Stimulated activated CD4-positive, alpha-beta T cell treated with anti-CD3 and anti-CD28 coated beads, TNF-alpha, amount 100 ng/mL, for 24 hours (primary cell): ENCODE measurements at places on chromosomes 1 and 21.

DNA sequence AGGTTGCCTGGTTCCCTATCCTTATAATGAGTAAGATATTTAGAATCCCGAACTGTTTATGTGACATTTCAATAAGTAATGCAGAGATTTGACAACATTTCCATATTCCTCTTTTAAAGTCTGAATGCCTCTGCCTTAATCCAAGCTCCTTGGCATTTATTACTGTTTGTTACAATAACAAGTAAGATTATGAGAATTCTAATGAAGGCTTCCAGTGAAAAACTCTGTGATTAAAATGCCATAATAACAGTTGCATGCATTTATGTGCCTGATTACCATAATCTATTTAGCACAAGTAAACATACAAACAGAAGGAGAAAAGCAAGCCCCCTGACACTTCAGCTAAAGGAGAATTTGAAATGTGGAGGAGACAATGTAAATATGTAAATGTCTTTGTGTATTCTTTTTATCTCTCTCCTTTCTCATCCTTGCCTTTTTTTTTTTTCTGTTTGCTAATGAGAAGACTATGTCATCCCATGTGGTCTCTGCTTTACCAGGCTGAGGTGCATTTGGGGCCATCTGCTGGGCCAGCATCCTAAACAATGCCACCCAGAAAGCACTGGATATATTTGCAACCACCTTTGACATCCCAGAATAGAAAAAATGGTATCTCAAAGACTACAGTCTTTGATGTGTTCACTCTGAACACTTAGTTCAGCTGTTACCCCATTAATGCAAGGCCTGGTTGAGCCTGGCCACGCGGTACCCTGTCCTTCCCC is 17.2 kb upstream of the OLIG2 start:
- no peak for DNase-seq

DNA sequence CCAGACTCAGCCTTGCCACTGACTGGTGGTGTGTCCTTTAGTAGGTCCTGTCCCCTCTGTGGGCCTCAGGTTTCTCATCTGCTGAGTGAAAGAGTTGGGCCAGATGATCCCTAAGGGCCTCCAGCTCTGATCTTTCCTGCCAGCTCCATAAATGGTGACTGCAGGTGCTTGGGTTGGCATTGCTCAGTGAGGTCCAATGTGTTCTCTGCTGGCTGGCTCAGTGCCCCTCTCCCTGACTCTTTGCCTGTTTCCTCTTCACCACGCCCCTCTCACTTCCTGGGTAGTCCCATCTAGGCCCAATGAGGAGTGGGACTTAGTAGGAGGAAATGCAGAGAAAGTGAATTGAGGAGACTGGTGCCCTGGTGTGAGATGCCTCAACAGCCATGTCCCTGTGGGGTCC is 36.6 kb downstream of the UBE2T start:
- DNase-seq: no peak

- no peak for DNase-seq
These were observed 2.8 kb downstream of the SKI start for GRCh38 chr1:2230781-2231531.

DNA sequence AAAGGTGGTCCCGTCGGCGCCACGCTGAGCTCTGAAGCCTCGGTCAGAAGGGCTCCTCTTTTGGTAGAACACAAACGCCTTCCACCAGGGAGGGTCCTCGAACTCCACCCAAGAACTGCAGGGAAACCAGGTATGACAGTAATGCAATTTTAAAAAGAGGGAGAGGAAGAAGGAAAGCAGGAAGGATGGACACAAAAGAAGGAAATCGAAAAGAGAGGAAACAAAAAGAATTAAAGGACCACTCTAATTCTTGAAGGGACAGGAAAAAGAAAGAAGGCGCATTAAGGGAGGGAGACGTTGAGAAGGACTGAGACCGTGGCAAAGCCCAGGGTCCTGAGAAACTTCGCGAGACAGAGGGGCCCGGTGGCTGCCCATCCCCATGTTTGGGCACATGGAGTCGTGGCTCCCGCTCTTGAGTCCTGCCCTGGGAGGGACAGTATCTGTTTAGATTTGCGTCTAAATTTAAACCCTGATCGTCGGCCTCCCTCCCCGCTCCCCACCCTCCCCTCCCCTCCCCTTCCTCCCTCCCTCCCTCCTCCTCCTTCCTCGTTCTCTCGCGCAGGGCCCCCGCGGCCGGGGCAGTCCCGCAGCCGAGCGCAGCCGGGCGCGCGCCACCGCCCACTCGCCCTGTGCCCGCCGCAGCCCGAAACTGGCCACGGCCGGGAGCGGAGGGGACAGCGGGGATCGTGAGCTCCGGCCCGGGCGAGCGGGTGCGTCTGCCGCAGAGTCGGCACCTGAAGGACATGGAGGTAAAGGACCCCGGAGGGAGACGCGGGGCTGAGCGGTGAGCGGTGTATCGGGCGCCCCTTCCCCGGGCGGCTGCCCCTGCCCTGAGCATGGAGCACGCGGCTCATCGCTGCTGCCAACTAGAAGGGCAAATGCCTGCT is at the start of gene RCSD1:
Gene RCSD1, plus strand, starts transcription at position 552 of the 887 bp plus-strand sequence. Its CDS starts 192 bp downstream, at position 744.
- peak; percentile 44 for DNase-seq

DNA sequence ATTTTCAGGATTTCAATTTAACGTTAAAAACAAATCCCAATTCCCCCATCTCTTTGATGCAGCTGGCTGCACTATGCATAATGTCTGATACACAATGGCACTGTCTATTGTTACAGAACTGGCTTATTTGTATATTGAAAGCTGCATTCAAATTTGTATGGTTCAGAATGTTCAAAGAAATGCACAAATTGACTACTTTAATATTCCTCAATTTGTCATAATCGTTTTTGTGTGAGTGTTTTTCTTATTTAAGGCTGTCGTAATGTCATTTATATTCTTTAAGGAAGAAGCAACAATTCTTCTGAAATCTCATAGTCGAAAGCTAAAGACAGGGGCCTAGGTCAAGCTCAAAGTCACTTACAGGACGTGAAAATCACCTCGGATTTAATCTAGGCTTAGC is 341.4 kb upstream of the ZRANB2 start:
- DNase-seq: no peak

DNA sequence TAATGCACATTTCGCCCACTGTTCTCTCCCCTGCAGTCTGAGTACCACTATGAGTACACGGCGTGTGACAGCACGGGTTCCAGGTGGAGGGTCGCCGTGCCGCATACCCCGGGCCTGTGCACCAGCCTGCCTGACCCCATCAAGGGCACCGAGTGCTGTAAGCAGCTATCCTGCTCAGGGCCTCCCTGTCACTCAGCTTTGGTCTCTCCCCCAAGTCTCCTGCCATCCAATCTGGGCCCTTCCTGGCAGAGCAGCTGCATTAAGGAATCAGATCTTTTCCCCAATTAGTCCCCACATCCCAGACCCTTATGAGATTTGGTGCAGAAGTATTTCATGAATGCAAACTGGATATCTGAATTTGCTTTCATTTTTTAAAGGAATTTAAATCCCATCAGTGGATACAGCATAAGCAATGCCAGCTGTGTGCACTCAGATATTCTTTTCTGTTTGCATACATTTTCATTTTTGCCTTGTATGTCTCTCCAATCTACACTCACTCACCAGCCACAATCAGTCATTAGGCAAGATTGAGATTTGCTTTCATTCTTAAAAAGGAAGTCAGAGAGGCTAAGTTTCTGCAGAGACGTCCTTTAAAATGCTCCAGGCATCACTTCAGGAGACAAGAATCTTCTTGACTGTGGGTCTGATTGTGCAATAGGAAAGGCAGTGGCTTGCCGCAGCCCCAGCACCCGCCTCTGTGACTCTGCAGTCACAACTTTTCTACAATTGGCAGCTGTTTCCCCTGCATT is 48.1 kb downstream of the ELAPOR1 start:
- no peak for DNase-seq

DNA sequence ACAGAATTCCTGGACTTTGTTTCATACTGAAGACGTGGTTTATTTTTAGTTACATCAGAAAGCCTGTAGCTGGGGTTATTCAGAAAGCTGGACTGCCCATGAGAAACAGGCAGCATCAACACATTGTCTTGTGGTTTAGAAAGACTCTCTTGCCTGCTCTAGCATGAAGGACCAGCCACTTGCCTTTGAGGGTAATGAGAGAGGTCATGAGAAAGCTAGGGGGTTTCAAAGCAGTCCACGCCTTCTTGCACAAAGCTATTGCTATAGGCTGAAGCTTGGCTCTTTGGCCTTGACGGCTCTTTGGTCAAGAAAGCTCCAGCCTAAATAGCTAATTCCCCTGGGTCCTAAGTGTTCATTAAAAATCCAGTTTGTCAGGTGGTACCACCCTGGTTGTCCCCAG is 208.1 kb downstream of the PRDM2 start:
- DNase-seq: no peak

DNA sequence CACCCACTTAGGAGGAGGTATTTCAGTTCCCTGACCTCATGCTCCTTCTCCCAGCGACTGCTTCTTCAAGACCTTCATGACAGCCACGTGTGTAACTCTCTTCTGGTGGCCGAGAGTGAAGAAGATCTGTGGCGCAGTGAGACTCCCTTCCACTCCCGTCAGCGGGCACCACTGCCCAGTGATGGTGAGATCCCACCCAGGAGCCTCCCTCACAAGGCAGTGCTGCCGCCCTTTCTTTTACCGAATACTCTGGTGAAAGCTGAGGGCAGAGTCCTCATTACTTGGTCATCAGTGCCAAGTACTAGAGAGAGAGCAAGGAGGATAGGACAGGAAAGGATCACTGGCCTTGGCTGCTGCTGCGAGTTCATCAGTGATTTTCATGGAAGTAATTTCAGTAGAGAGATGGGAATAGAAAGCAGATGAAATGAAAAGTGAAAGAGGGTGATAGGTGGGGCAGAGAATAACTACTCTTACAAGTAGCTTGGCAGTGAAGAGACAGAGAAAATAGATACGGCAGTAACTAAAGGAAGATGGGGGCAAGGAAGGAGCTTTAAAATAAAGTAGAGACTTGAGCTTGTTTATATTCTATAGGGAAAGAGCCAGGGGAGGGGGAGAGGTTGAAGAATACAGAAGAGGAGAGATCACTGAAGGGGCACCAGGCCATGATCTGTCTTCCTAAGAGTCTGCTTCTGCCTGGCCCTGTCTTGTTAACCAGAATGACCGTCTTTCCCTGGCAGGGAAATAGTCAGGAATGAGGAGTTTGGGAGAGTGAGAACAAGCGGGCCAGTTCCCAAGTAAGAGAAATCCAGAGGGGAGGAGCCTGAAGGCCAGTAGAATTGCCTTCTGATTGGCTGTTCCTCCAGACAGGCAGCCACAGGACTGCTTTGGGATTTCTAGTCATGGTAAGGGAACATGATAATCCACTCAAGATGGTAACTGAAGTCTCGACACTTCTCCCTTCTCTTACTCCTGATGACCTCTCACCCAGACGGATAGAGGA is 18.3 kb downstream of the HYI start:
- DNase-seq: no peak

DNA sequence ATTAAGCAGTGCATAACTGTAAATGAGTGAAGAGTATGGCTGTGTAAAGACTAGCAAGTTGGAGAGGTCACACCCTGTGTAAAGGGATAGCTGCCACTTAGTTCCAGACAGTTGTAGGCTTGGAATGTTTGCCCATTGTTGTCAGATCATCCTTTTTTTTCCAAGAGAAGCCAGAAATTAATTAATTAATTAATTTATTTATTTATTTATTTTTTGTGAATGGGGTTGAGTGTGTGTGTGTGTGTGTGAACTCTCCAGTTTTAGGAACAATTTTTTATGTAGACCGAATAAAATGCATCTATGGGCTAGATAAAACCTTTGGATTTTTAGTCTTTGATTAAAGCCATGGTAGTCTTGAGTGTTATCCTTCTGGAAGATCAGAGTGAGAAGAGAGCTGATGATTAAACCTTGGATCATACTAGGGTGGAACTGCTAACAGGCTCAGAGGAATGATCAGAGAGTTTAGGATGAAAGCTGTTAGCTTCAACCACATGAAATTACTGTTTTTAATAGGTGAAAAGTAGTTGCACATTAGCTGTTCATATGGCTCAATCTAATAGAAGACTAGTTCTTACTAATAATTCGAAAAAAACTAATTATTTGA is 58.4 kb downstream of the OSBPL9 start:
- DNase-seq: no peak

- DNase-seq: no peak
These were observed 13.1 kb downstream of the TXNIP start for GRCh38 chr1:145983206-145983675.

GRCh38 chr1:204072931-204073836 is at the start of gene SOX13:
Gene SOX13, plus strand, starts transcription at chr1:204073115. Its CDS starts 39,801 bp downstream, at chr1:204112916.
- no peak for DNase-seq

- no peak for DNase-seq
These were observed 167.1 kb downstream of the KCNJ6 start for GRCh38 chr21:37749132-37749531.

GRCh38 chr1:115976921-115977498 is 697 bp downstream of the SLC22A15 start:
- no peak for DNase-seq

DNA sequence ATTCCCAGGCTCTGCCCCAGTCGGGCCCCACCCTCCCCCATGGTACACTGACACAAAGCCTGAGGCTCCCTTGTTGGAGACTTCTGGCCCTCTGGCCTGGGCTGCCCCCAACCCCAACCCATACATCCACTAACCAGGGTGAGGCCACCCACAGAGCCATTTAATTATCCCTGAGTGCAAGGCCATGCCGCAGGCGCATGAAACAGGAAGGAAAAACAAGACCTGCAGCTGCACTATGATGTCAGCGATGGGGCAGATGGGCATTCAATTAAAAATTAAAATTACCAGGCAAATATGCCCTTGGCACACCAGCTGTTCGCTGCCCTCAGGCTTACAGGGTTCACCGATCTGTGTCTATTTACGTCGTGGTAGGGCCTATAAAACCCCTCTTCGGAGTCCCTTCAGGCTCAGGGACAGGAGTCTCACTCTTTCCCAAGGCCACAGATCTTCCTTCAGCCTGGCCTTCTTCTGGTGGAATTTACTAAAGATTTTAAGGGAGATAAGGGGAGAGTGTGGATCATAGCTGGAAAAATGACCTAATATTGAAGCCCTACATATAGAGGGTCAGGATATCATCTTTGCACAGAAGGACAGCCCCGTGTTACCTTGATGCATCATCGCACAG is 29.6 kb upstream of the RGS16 start:
- DNase-seq: no peak

GRCh38 chr21:46151989-46152926 is 3.1 kb downstream of the FTCD start:
- DNase-seq: no peak

DNA sequence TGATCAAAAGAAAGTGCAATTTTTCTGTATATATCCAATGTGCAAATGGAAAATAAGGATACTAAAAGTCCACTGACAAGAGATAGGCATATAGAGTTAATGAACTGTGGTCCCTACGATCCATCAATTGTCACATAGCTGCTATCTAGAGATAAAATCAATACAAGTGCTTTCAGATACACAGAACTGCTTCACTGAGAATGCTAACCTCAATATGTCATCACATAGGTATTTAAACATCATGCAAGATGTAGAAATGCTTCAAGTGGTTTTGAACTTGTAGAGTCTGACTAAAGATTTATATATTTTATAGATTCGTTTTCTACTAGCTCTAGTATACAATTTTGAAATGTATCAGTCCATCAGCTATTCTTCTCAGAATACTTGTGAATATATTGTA is 1604.7 kb downstream of the PLA2G4A start:
- DNase-seq: no peak

GRCh38 chr1:178864326-178864725 is 6.6 kb downstream of the ANGPTL1 start:
- no peak for DNase-seq

- no peak for DNase-seq
These were observed 134.6 kb downstream of the TPR start for GRCh38 chr1:186240436-186240835.
